Nephron progenitor cell (in vitro differentiated cells): ENCODE measurements at places on chromosomes 2 and 18.

DNA sequence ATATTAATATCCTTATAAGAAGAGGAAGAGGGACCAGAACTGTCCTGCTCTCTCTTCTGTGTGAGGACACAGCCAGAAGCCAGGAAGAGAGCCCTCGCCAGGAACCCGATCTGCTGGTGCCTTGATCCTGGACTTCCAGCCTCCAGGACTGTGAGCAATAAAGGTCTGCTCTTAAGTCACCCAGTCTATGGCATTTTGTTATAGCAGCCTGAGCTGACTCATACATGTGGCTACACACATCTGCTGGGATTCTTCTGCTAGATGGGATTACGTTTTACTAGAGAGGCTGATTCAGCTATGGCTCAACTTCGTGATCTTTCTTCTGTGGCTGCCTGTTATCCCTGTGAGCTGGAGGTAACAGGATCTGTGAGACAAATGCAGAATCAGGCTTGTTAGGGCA is 29.6 kb downstream of the ARL4C start:
- peaks cover 4% of the 10 kb centered on the region for H3K36me3 ChIP-seq
- peaks cover 8% of the 10 kb centered on the region for H3K27me3 ChIP-seq
- peaks cover 23% of the 10 kb centered on the region for H3K4me1 ChIP-seq
- H3K4me3 ChIP-seq: no peak overlapping the region

- H3K27ac ChIP-seq: no peak overlapping the region
- H3K27me3 ChIP-seq: peaks cover 4% of the 10 kb centered on the region
- no peaks in the 10 kb centered on the region for H3K4me1 ChIP-seq
- no peak overlapping the region for H3K4me3 ChIP-seq
- DNase-seq: no peak
These were observed 307.0 kb upstream of the CWC22 start for GRCh38 chr2:180314086-180314485.

DNA sequence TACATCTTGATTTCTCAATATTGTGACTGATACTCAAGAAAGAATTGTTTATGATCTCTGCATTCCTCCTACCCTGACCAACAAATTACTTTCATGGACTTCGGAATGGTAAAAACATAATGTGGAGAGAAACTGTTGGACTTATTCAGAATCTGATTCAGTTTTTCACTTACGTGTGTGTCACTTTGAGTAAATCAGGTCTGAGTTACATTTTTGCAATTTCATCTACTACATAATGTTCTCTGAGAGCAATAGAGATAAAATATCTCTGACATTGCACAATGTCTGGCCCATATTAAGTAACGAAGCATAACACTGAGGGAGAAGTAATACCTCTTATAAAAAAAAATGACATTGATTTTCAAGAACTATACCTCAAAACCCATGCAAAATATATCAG is 1337.9 kb upstream of the CHAC2 start:
- DNase-seq: no peak
- H3K36me3 ChIP-seq: no peaks in the 10 kb centered on the region
- H3K27ac ChIP-seq: no peak overlapping the region
- no peaks in the 10 kb centered on the region for H3K27me3 ChIP-seq
- no peak overlapping the region for H3K4me3 ChIP-seq

DNA sequence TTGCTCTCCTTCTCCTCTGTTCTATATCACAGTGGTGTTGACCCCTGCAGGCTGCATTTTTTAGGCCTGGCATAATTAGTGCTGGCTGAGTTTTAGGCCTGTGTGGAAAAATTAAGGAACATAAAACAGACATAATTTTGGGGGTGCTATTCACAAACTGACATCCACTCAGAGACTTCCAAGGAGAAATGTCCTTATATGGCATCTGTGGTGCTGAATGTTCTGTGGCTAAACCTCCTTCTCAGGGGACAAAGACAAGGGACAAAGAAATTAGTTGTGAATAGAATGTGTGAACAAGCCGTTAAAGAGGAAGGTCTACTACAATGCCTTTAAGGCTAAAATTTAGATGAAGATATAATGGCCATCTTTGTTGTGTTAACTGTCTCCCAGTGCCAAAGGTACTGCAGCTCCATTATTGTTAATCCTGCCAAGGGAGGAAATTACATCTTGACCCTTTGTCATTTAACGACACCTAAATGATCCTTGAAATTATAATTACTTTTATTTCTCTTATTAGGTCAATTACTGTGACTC is 870.0 kb upstream of the CHAC2 start:
- H3K27me3 ChIP-seq: no peaks in the 10 kb centered on the region
- peaks cover 5% of the 10 kb centered on the region for H3K36me3 ChIP-seq
- DNase-seq: no peak
- H3K27ac ChIP-seq: no peak overlapping the region

GRCh38 chr18:76430636-76431035 is 64.4 kb downstream of the ZNF516 start:
- DNase-seq: no peak
- H3K27ac ChIP-seq: no peak overlapping the region
- no peaks in the 10 kb centered on the region for H3K27me3 ChIP-seq

DNA sequence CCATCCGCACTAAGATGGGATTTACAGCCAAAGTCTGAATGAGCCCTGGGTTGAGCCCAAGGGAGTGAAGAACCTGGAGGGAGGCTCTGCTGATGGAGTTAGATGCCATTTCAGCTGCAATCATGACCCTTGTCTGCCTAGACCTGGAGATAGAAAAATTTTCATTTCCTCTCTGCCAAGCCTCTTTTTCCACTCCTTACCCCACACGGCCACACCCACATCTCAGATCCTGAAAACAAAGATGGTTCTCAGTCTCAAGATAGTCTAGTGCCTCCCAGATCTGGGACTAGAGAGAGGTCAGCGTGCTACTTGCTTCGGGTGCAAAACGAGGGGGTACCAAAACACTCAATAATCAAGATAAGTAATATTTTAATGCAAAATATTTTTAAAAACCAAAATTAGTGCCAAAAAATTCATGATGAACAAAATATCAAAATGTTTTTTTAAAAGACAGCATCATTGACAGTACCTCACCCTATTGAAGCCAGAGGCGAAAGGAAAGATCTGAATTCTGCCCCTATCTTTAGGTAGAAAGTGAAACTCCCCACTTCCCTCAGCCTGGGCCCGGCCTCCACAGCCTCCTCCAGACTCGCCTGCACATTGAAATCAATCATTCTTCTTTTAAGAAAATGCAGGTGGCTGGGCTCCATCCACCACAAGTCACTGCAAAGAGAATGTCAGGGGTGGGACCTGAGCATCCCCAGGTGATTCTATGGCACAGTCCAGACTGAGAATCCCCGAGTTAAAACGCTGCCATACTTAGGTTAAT is 57.8 kb upstream of the GPR45 start:
- no peak overlapping the region for H3K4me3 ChIP-seq
- no peaks in the 10 kb centered on the region for H3K36me3 ChIP-seq
- H3K27ac ChIP-seq: no peak overlapping the region
- no peak for DNase-seq

DNA sequence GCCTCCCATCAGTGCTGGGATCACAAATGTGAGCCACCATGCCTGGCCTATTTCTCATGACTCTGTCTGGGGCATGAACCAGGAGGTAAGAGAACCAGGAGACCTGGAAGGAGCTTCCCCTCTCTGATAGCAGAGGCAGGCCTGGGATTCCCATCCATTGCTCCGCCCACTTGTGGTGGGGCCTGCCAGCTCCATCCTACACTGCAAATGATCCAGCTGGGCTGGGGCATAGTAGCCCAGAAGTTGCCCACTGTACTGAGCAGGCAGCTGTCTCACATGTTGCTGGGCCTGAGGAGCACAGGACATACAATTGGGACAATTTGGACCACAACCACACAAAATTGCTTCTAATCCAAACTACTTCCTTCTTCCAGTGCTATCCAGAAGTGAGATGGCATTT is 91.0 kb downstream of the MARCHF4 start:
- no peak for DNase-seq
- H3K27me3 ChIP-seq: peaks cover 21% of the 10 kb centered on the region
- no peaks in the 10 kb centered on the region for H3K36me3 ChIP-seq
- H3K4me1 ChIP-seq: peaks cover 52% of the 10 kb centered on the region

GRCh38 chr18:1797235-1797634 is 774.1 kb downstream of the METTL4 start:
- peaks cover 6% of the 10 kb centered on the region for H3K27me3 ChIP-seq
- H3K4me3 ChIP-seq: no peak overlapping the region
- DNase-seq: no peak
- no peaks in the 10 kb centered on the region for H3K36me3 ChIP-seq

- H3K27ac ChIP-seq: no peak overlapping the region
- H3K36me3 ChIP-seq: peaks cover 5% of the 10 kb centered on the region
- H3K27me3 ChIP-seq: no peaks in the 10 kb centered on the region
These were observed 857.4 kb downstream of the TDRD15 start for GRCh38 chr2:21981127-21981526.
